T-helper 1 cell treated with Interleukin-12 subunit alpha and Interleukin-12 subunit beta and Interleukin-4 antibody, amounts not matched to agents 30 ng/mL and 1 ng/mL, for 36 hours (primary cell): ENCODE measurements at places on chromosomes 16 and 17. TPM values are rescaled to one million over a fixed set of nuclear protein-coding genes. Genes with fewer than 3 reads are reported as not detected.

The BPTF gene
- total RNA-seq = 106 and 107 TPM in 2 replicates

The WNK4 gene
- 0.15 and 0.22 TPM in 2 replicates for total RNA-seq

The SPAG9 gene
- 54.6 and 56.8 TPM in 2 replicates for total RNA-seq

The GRIN2A gene
- total RNA-seq = not detected in 2 replicates

The BEAN1 gene
- 0.10 TPM in 1 of 2 replicates, not detected in the other for total RNA-seq

The CDH13 gene
- total RNA-seq = 0.22 TPM in 1 of 2 replicates, not detected in the other

The CFAP97D1 gene
- total RNA-seq = not detected in 2 replicates

The BRCA1 gene
- total RNA-seq = 50.7 and 56.5 TPM in 2 replicates

The OR2C1 gene
- not detected in 2 replicates for total RNA-seq

The TMC5 gene
- total RNA-seq = not detected in 2 replicates

The IL34 gene
- total RNA-seq = 0.24 TPM in 1 of 2 replicates, not detected in the other

The AOC3 gene
- total RNA-seq = 1.7 and 2.2 TPM in 2 replicates

The GRAPL gene
- 22.9 and 23.2 TPM in 2 replicates for total RNA-seq

The MYH2 gene
- not detected in 2 replicates for total RNA-seq

The TP53TG3B gene
- not detected in 2 replicates for total RNA-seq

The TEKT5 gene
- total RNA-seq = not detected in 2 replicates

The CCDC92B gene
- 0.07 and 0.17 TPM in 2 replicates for total RNA-seq

The TBC1D16 gene
- 0.85 and 0.88 TPM in 2 replicates for total RNA-seq

The RSAD1 gene
- total RNA-seq = 35.5 and 36.1 TPM in 2 replicates

The ALOX12B gene
- total RNA-seq = 0.29 TPM in 1 of 2 replicates, not detected in the other

The SLC5A2 gene
- not detected in 2 replicates for total RNA-seq

The NT5M gene
- 3.2 and 3.5 TPM in 2 replicates for total RNA-seq
